ENCODE measurements at places on chromosomes 5 and 9. TPM values are rescaled to one million over a fixed set of nuclear protein-coding genes. Genes with fewer than 3 reads are reported as not detected.

The NPR3 gene
- not detected for polyA plus RNA-seq

The CARTPT gene
- polyA plus RNA-seq, result not detected

The KIF4B gene
- polyA plus RNA-seq, result not detected

The ENTREP1 gene
- polyA plus RNA-seq, result not detected

DNA sequence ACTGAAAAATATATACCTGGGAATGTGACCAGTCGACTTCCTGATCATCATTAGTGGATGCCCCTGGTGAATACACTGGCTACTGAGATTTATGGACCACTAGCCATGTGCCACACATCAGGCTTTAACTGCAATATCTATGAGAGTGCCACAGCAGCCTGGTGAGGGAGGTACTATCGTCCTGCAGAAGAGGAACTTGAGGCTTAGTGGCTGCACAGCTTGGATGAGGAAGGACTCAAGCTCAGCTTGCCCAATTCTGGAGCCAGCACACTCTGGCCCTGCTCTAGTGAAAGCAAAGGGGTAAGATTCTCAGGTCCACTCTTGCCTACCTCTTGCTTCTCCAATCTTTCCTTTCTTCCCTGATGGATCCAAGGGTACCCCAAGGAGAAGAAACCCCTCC is 129.3 kb downstream of the ENTREP1 start:
- no peak for DNase-seq

GRCh38 chr5:165805756-165806155 is 2300.3 kb downstream of the MAT2B start:
- no peak for DNase-seq

GRCh38 chr9:136544964-136545691 is 720 bp downstream of the NOTCH1 start:
- DNase-seq, result peak; percentile 54

DNA sequence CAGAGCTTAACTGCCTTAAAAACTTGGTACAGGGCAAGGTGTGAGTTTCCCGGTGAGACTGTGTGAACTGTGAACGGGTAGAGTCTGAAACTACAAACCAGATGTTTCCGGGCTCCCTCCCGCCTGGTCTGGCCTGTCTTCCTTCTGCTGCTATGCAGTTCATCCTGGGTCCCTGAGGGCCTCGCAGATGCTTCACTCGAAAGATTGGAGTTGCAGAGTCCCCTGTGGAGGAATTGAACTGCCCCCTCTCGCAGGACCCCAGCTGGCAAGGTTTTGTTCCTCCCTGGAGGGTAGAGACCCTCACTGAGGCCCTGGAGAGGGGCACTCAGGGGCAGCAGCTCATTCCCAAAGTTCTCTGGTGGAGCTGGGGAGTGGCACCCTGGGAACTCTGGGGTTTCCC is 533 bp downstream of the DCANP1 start:
- no peak for DNase-seq

DNA sequence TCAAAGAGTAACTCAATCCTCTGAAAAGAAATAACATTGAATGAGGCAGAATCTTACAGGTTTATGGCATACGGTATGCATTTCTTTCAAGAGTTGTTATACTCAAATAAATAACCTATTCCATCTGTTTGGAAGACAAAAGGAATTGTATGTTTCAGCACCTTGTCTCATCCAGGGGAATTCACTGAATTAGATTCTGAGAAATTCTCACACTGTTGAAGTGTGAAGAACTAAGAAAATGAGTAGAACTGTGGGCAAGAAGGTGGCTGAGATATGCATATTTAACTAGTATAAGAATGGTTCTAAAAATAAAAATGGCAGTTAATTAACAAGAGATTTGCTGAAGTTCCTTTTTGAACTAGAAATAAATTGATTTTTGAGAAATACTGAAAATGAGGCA is 279.3 kb upstream of the DAP start:
- no peak for DNase-seq

DNA sequence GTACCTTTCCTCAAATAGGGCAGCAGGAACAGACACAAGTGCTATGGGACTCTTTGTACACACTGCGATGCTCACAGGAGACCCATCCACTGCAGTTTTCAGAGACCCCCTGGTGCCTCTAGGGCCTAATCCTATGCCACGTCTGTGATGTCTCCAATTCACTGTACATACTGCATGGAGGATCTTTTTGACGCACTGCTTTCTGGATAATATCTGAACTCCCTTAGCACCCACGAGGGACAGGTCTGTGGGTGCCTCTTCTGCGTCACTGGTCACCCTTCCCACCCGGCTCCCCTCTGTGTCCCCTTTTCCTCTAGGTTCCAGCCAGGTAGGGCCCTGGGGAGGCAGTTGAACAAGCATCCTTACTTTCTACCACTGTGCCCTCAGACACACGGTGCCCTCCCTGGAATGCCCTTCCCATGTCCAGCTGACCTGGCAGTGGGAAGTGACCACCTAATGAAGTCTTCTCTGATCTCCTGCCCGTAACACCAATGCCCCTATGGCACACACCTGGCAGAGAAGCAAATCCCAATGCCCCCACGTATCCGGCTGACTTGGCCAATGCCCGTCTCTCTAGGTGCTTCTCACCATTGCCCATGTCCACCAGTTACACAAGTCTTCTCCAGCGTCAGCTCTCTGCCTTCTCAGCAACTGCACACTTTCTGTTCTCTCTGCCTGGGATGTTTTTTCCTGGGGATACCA is 41.5 kb downstream of the FOXI1 start:
- DNase-seq, result no peak

DNA sequence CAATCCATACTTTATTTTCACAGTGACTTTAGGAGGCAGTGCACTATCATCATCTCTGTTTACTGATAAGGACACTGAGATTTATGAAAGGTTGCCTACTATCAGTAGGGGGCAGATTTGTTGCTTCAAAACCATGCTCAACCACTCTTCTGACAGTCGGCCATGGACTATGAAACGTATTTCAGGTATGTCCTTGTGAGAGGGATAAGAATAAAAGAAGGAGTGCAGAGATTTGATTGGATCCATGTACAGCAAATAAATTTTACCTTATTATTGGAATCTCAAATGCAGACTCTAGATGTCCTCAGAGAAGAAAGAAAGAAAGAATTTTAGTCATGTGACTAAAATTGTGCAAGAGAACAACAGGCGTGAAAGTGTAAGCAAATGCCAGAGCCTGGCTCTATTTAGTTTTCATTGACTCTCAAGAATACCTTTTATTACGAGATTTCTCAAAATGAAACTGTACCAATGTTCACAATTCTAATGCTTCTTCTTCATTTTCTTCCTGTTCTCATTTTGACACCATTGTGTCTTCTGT is 296.6 kb upstream of the RASA1 start:
- no peak for DNase-seq

DNA sequence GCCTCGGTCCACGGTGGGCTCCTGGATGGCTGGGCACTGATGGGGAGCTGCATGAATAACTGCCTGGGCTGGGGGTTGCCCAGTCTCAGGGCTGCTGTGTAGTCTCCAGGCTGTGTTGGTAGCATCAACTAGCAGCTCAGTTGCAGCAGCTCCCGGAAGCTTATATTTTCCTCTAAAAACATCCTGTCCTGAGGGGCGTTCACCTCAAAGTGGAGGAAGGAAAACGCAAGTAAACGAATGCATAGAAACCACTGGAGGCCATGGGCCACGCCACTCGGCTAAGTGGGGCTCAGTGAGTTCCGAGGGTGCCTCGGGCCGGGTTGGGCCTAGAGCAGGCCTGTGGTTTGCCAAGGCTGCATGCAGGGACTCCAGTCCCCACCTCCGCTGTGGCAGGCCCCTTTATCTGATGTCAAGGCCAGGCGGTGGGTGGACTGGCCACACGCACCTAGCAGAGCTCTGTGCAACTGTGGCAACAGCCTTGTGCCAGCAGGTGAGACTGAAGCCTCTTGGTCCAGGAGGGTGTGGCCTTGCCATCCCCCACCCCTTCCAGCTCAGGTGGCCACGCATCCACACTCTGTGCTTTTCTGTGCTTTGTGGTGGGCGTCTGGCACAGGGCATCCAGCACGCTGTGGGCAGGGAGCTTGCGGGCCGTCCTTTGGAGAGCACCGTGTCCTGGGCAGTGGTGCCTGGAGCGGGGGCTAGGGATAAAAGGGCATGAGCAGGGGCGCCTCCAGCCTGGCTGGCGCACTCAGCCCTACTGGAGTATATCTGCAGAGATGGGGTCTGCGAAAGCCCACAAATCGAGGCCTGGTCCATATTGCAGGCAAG is 15.1 kb downstream of the TCF7 start:
- DNase-seq, result peak; percentile 75

DNA sequence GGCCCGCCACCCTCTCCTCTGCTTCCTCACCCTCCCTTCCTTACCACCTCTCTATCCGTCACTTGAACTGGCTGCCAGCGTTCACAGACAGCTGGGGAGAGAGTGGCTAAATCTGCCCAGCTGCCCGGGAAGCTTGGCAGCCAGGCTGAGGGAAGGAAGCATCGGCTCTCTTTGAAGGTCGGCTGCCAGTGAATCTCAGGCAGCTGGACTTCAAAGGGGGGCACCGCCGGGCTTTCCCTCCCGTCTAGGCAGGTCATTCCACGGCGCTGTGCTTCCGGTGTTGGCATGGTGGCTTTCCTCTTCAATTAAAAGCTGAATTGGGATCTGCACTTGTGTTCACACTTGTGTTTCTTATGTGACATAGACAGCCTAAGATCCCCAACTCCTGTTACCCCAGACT is 174.0 kb downstream of the GDNF start:
- no peak for DNase-seq

Data from CD4-positive, alpha-beta memory T cell (primary cell).